Stimulated activated CD8-positive, alpha-beta memory T cell treated with anti-CD3 and anti-CD28 coated beads, Interleukin-2, amount 100 ng/mL, for 1 hour (primary cell): ENCODE measurements at places on chromosomes 6 and 20.

DNA sequence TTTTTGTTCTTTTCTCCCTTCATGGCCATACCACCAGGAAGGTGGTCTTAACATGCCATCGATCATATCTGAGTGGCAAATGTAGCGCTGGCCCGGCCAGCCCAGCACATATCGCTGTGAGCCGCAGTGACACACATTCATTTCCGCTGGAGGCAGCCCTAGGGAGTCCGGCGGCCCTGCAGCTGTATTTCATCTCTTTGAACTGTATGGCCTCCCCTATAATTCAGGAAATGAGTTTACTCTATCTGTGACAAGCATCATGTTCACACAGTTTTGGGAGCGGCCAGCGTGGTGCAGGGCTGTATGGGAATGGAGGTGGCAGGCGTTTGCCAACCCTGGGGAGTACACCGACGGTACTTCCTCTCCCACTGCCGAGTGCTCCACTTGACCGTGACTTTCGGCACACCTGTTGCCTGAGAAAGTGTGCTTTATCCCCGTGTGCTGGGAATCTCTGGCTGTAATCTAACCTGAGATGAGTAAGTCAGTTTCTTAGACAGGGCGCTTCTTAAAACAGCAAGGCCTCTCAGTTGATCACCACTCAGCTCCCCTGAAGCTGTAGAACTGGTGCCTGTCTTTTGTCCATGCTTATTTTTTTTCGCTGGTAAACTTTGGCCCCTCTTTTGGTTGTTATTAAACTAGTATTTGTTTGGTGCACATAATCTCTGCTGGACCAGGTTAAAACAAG lies 257.1 kb upstream of the TAB2 start:
- DNase-seq = peak; percentile 16

DNA sequence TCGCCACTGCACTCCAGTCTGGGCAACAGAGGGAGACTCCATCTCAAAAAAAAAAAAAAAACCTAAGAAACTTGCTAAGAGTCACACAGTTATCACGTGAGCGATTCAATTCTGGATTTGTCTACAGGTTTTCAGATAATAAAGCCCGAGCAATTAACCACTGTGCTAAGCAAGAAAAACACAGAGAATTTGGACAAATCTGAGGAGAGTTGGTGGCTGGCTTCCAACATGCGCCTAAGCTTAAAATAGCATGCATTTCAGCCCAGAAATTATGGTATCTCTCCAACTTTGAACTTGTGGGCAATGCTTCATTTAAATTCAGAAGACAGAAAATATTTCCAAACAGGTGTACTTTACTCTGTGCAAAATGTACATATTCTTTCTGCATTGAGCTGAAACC lies 232.9 kb downstream of the TSHZ2 start:
- no peak for DNase-seq

GRCh38 chr6:142416179-142416578 lies 114.4 kb downstream of the ADGRG6 start:
- no peak for DNase-seq

DNA sequence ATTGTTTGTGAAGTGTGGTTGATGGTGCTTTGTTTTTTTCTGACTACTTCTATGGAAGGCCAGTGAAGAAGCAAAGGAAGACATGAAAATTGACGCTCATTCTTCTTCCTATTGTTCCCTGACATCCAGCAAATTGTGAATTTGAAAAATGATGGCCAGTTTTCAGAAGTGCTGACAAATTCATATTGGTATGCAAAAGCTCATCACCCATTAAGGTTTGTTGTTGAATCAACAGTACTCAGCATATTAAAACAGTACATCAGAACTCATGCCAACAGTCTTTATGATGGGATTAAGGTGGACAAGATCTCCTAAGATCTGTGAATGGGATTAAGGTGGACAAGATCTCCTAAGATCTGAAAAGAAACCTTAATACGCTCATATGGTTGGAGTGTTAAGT lies 1.0 kb upstream of the MTG2 start:
- no peak for DNase-seq

DNA sequence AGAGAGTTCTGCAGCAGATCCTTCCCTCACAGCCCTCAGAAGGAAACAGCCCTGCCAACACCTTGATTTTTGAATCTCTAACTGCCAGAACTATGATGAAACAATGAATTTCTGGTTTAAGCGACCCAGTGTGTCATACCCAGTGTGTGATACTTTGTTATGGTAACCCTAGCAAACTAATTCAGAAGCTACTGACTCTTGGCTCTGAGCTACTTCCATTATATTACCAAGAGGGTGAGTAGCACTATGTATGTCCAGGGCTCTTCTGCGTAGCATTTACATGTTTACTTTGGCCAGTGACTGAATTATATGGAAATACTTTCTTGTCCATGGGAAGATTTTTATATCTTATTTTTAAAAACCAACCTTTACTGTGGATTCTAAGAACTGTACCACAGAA lies 16.7 kb downstream of the ANKRD66 start:
- DNase-seq = no peak

DNA sequence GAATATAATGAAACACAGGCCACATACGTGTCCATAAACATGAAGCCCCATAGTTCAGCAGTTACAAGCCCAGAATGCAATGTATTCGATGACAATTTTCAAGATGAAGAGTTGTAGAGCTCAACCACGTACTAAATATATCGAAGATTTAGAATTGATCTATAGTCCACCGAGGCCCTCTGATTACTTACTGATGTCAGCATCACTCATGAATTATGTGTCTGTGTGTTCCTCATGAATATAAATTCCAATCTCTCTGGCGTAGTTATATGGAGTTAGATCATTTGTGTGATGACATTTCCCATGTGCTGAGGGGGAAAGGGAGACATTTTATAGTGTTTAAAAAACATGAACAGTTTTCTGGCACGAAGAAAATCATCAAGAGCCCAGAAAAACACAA lies 97.5 kb downstream of the PFDN4 start:
- no peak for DNase-seq

DNA sequence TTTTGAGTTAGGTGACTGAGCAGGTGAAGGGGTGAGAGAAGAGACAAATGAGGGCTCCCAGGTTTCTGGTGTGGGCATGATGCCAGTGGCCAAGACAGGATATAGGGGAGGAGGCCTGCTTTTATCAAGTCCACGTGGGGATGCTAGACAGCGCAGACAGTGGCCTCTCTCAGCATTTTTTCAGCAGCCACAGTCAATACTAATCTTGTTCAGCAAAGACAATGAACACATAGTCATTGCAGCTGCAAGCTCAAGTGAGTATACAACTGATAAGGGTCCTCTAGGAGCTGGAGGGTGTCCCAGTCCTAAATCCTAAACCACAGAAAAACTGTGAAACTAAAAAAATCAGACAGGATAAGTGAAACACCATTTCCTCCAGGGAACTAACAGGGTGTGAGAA lies 48.6 kb downstream of the UQCC1 start:
- no peak for DNase-seq

- no peak for DNase-seq
Observed at GRCh38 chr6:84866715-84867114, 102.3 kb upstream of the TBX18 start.

DNA sequence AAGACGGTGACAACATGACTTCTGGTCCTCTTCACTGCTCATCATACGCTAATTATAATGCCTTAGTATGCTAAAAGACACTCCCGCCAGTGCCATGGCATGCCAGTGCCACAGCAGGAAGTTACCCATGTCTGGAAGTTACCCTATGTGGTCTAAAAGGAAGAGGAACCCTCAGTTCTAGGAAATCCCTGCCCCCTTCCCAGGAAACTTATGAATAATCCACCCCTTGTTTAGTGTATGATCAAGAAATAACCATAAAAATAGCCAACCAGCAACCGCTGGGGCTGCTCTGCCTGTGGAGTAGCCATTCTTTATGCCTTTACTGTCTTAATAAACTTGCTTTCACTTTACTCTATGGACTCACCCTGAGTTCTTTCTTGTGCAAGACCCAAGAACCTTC lies 15.8 kb upstream of the SERPINB9 start:
- DNase-seq = no peak

- no peak for DNase-seq
Observed at GRCh38 chr6:5127106-5127687, 42.1 kb downstream of the PPP1R3G start.

GRCh38 chr6:28768187-28768913 lies 155.4 kb downstream of the TRIM27 start:
- DNase-seq = no peak

DNA sequence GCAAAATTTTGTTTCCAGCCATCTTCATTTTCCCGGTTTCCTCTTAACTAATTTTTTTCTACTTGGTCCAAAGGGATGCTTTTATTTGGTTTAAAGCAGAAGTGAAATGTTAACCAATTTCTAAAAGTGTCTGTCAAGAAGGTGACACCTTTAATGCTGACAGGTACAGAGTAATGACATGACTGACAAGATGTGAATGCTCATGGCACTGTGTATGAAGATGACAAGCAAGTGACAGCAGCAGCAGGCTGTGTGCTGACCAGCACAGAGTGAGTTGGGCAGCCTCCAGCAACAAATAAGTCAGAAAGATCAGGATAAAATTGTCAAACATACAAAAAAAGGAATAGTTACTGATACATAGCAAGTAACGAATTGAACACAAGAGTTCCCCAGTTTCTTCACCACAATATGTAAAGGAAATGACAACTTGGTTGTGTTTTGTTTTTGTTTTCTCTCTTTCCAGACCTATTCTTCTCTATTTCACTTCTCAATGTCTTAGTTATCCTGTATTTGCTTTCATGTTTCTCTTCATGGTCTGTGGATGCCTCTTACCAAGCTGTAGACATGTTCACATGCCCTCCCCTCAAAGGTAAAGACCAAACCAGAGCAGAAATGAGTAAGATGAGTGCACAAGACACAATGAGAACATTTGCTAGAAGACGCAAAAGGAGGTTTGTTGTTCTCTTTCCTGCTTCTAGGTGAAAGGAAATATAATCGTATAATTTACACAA lies 174.9 kb downstream of the FRK start:
- no peak for DNase-seq

DNA sequence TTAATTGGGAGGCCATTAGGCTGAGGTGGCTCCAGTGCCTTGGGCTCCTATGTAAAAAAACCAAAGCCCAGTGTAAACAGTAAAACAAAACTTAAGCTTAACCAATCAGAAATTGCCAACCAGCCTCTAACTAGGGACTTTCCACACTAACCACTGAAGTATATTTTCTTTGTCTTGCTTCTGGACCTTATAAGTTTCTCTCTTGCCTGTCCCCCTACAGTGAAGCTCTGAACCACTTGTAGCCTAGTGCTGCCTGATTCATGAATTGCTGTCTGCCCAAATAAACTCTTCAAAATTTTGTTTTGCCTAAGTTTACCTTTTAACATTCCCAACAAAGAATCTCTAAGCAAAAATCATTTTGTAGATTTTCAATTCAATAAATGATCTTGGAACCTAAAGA lies 28.2 kb downstream of the POPDC3 start:
- no peak for DNase-seq

GRCh38 chr20:32332614-32333013 lies 25.5 kb upstream of the ASXL1 start:
- DNase-seq = no peak

DNA sequence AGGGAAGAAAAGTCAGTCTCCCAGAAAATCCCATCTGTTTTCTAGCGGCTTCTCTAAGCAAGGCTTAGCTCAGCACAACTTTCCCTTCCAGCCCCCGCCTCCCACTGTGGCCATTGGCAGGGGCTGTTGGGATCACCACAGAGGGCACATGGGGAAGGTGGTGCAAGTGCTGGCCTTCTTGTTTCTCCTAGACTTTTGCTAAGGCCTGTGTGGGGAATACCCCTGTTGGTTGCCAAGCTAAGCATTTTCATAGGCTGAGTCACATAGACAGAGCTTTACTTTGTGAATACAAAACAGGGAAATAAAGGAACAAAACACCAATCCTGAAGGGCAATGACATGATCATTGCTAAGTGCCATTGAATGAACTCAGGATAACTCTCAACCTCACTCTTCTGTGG lies 32.4 kb upstream of the TIAM2 start:
- DNase-seq = no peak

- DNase-seq = no peak
Observed at GRCh38 chr6:14059791-14060436, 57.7 kb upstream of the CD83 start.

DNA sequence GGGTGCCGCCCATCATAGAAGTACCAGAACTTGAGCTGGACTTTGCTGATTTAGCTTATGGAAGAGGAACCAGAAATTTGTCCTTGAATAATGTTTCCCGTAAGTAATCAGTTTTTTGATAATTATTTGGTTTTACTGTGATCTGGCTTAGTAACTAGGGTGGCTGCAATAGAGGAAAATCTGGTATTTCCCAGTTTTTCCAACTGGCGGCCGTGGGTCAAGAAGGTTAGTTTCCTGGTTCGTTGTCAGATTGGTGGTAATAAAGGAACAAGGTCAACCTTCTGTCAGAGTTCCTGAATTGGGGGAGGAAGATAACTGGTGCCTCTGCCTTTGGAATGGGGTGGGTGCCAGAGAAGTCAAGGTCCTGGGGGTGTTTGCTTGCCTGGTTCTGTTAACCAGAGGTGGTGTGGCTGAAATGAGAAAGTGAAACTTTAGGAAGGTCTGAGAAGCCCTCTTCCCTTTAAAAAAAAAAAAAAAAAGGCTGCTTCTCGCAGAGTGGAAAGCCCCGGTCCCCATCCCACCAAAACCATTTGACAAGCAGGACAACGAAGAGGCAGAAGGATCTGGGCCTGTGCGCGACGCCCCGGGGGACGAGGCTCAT lies at the start of gene CALHM6:
Gene CALHM6, plus strand, starts transcription at position 45 of the 601 bp plus-strand sequence. Its CDS starts 555 bp downstream, at position 600.
- no peak for DNase-seq

DNA sequence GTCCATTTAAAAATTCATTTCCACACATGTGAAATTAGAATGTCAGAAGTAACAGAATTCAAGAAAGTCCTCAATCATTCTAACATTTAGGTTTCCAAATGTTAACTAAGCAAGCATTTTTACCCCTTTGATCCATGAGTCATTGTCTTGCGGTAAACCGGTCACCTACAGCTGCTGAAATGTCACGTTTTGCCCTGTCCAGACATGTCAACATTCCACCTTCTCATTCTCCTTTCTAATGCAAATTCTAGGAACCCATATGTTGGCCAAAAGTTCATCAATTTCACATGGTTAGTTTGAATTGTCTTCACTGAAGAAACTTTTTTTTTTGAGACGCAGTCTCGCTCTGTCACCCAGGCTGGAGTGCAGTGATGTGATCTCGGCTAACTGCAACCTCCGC lies 117.2 kb downstream of the IPCEF1 start:
- no peak for DNase-seq

- DNase-seq = no peak
Observed at GRCh38 chr6:116405138-116405537, 34.4 kb downstream of the DSE start.

- no peak for DNase-seq
Observed at GRCh38 chr6:85673198-85674139, 30.8 kb upstream of the SYNCRIP start.

DNA sequence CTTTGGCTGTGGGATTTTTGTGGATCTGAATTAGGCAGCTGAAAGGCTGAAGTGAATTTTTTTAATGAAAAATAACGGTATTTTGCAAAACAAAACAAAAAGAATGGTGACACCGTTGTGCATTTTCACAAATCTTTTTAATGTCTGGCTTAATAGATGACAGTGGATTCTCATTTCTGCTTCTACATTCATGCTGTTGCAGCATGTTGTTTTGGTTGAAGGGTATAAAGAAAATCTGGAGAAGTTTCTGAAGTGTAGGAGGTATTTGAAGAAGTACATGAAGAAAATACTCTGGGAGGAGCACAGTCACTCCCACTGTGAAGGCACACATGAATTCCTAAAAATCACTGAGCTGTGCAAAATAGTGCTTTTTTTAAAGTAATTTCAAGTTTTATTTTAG lies 3.1 kb upstream of the MAP3K5 start:
- no peak for DNase-seq
